ENCODE measurements at places on chromosomes 4 and X. TPM values are rescaled to one million over a fixed set of nuclear protein-coding genes. Genes with fewer than 3 reads are reported as not detected.

Gene FOXR2
- not detected for total RNA-seq

Gene PABPC4L
- total RNA-seq, result 0.06 TPM

Gene ASB12
- total RNA-seq, result not detected

Gene DMRTC1
- not detected for total RNA-seq

Gene FDCSP
- total RNA-seq, result not detected

Gene POLR2B
- total RNA-seq, result 58.9 TPM

Gene MAGEB2
- not detected for total RNA-seq

Gene CFP
- 0.53 TPM for total RNA-seq
